ENCODE measurements at places on chromosomes 2 and 18.

- no peak for DNase-seq
Measured at GRCh38 chr2:124692707-124693106, 667.6 kb downstream of the CNTNAP5 start.

DNA sequence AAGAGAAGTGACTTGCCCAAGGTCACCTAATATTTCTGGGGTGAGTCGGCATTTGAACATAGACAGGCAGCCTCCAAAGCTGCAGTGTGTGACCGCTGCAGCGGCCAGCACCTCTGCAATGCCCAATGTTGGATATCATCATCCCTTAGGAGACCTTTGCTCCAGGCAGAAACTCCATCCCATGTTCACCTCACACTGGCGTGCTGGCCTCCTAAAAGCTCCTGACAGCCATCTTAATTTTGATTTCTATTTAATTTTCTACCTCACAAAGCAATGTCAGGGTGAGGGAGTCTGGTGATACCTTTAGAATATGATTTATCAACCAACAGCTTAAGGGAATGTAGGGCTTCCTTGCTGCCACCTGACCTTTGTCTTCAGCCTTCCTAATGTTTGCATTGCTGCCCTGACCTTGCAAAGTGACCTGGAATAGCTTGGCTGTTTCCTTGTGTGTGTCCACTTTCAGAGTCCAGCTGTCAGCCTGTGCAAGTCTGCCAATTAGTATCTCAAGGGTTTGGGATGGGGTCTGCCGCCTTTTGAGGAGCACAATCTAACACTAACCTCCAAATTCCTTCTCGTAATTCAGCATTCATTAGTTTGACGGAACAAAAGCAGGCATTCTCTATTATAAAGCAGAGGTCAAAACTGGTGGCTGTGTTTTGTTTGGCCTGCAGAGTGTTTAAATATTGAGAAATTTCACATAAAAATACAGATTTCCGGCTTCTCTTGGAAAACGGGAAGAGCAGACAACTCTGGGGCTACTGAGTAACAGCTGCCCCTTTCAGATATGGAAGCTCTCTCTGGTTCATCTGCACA is 127.6 kb downstream of the PLEKHM3 start:
- DNase-seq: no peak

DNA sequence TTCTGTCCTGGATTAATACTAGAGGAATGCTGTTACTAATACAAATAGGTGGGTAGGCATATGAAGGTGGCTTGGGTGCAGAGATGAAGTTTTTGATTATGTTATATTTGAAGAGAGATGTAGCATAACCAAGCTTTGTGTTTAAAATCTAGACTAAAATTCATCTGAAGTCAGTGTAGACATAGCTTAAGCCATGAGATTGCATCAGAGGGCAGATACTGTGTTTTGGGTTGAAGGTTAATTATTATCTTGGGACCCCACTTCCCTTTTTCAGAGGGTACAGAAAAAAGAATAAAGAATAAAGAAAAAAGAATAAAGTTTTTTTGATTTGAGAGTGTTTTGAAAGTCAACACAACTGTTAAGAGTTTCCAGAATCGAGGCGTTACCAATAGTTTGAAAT is 13.0 kb downstream of the PPM1B start:
- DNase-seq: no peak

DNA sequence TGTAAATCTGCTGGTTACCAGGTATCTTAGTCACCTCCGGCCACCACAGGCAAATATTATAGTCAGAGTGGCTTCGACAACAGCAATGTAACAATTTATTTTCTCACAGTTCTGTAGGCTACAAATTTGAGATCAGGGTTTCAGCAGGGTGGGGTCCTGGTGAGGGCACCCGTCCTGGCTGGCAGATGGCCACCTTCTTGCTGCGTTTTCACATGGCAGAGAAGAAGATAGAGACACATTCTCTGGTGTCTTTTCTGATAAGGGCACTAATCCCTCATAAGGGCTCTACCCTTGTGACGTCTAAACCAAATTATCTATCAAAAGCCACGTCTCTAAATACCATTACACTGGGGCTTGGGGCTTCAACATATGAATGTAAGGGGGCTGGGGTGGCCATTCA is 843.2 kb upstream of the FANCL start:
- no peak for DNase-seq

- no peak for DNase-seq
Measured at GRCh38 chr18:61889541-61889940, 3.3 kb downstream of the RNF152 start.

GRCh38 chr18:2482706-2483475 is 88.4 kb downstream of the METTL4 start:
- DNase-seq: no peak

DNA sequence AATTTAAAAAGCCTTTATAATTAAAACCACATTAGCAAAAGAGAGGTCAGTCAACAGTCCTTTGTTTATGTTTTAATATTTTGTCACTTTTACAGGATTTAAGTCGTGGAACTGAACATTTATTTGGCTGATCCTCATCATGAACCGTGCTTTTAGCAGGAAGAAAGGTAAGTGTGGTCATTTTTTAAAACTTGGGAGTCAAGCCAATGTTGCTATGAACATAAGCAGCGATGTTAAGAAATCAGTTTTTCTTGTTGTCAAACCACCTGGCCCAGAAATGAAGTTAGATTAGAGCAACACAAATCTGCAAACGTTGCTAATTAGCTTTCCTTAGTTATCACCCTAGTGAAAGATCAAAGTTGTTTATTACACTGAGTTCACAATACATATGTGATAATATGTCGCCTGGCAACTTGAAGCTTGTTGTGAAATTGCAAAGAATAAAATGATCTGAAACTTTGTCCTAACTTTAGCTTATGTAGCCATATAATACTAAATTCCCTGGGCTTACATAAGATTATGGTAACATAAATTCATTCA is 186.0 kb downstream of the GULP1 start:
- no peak for DNase-seq

- DNase-seq: no peak
Measured at GRCh38 chr2:65957886-65958285, 477.0 kb upstream of the MEIS1 start.

- no peak for DNase-seq
Measured at GRCh38 chr2:205723179-205723578, 40.9 kb downstream of the NRP2 start.

DNA sequence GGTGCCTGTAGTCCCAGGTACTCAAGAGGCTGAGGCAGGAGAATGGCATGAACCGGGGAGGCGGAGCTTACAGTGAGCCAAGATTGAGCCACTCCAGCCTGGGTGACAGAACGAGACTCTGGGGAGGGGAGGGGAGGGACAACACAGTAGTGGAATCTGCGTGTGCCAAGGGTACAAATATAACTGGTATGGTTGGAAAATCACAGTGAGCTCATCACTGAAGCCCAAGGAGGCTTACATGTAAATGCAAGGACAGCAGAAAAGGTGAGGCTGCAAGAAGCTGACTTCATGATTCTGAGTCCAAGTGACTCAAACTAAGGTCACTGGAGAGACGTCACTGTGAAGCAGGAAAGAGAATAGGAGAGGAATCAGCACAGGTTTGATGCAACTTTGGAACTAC is 9.2 kb downstream of the SEPTIN10 start:
- no peak for DNase-seq

DNA sequence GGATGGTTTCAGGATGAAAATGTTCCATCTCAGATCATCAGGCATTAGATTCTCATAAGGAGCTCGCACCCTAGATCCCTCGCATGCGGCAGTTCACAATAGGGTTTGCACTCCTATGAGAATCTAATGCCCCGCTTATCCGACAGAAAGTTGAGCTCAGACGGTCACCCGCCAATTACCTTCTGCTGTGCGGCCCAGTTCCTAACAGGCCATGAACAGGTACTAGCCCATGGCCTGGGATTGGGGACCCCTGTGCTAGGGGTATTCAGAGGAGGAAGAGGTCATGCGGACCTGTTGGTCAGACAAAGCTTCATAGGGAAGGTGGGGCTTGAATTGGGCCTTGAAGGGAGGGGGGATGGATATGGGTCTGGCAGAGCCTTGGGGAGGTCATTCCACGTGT is 4.4 kb upstream of the BUB1 start:
- no peak for DNase-seq

DNA sequence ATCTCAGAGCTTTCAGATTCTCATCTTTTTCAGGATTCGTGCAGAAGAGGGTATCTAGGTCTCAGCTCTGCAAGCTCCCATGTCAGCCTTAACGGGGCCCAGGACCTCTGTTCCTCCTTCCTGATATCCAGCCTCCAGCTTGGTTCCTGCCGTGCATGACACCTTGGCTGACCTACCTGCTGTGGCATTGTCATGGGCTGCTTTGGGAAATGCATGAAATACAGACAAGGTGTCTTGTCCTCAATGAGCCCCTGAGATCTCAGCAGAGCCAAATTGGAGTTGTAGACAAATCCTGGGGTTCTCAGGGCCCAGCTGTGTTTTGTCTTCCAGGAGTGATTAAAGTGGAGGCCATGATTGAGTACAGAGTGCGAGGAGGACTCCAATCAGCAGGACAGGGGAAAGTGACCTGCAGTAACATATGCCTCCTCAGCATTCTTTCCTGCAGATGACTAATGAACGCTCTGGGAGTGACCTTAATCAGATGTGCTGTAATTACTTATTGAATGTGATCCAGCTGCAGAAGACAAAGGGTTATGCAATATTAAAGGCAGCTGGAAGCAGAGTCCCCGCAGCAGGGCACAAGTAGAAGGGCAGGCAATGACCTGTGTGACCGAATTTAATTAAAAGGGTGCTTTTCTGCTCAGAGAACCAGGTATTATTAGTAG is 141.1 kb downstream of the CCBE1 start:
- no peak for DNase-seq

GRCh38 chr18:77124452-77124922 is 8.1 kb downstream of the MBP start:
- no peak for DNase-seq

DNA sequence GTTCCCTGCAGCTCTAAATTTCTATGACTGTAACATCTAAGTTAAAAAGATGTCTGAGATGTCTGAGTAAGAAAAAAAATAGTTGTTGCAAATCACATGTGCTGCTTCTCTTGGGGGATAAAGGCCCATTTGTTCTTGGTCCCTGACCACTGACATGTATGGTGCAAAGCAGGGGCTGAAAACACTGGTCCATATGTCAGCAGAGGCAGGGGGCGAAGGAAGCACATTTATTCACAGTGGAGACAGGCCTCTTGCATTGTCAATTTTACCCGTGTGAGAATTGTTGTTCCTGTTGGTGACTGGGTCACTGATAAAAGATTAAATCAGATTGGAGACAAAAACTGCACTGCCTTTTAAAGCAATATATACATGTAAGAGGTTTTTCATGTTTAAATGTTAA is 38.8 kb downstream of the PRKCE start:
- DNase-seq: no peak

GRCh38 chr2:153823880-153824279 is 47.8 kb upstream of the GALNT13 start:
- DNase-seq: no peak
